ENCODE measurements at places on chromosomes 3 and 15.

DNA sequence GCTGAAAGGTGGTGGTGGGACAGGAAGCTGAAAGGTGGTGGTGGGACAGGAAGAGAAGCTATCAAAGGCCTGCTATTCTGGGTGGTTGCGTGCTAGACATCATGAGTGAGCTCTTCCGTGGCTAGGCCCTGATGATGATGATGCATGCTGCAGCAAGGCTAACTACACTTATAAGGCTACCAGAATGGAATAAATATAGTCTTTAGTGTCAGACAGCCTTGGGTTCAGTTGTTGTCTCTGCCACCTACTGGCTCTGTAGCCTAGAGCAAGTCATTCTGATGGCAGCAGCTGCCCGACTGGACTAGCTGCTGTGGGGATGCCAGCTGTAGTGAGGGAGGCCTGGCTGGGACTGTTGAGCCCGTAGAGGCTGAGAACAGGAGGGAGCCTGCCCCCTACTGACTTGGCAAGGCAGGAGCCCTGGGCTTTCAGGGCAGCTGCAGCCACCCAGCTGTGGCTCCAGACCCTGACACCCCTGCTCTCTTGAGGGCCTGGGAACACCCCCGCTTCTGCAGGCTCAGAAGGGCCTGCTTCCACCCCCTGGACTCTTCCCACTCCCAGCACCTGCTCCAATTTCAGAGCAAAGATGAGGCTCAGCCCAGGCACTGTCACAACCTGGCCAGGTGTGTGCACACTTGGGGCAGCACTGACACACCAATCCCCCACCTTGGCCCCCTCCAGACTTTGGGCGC, 21.4 kb upstream of the ZBED2 start:
- peak; percentile 49 for DNase-seq

GRCh38 chr3:14687360-14687759, 12.4 kb downstream of the C3orf20 start:
- DNase-seq = no peak

- peak; percentile 8 for DNase-seq
Observed at GRCh38 chr3:72604328-72604727, 243.9 kb downstream of the SHQ1 start.

GRCh38 chr3:61683549-61684236, 122.3 kb downstream of the PTPRG start:
- no peak for DNase-seq

DNA sequence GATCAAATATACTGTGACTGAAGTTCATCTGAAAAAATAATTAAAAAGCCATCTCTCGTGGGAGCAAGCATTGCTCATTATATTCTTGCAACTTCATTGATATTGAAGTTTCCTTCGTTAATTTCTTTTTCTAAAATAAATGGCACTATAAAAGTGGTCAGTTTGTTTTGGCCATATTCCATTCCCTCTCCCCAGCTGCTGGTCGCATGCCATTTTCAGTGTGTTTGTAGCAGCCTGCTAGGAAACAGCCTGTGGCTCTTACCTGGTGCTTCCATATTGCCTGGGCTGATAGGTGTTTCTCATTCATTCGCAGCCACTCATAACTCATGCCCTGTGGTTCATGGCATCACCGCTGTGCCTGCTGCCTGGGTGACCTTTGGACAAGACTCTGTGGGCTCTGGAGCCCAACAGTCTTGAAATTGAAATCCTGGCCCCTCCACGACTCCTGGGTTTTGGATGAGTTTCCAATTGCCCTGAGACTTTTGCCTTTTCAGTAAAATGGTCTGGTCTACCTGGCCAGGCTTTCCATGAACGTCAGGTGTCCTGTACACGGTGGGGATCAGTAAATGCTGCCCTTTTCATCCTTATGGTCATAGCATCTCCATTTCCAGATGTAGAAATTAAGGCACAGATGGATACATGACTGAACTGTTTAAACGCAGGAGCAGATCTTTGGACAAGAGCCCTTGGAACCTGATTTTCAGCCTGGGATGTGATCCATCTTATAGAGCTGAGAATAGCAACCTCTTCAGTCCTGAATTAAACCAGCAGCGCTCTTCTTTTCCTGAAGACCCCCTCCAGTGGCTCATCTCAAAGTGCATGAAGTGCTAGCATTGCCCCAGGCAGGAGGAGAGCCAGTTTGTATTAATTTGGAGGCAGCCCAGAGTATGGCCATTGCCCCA, 69.4 kb downstream of the SLCO3A1 start:
- no peak for DNase-seq

DNA sequence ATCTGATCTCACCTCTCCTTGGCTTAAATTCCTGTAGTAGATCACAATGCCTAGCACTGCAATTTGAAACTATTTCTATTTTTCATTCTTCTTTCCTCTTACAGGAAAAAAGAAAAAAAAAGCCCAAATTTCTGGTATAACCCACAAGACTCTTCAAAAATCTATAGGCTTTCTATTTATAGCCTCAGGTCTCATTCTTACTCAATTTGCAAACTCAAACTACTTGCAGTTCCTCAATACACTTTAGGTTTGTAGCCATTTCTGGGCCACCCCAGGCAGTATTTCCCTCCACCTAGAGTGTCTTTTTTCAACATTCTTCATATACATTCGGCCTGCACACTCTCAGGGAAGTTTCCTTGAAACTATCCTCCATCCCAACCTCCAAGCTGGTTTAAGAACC, 169.0 kb downstream of the TBC1D5 start:
- DNase-seq = no peak

DNA sequence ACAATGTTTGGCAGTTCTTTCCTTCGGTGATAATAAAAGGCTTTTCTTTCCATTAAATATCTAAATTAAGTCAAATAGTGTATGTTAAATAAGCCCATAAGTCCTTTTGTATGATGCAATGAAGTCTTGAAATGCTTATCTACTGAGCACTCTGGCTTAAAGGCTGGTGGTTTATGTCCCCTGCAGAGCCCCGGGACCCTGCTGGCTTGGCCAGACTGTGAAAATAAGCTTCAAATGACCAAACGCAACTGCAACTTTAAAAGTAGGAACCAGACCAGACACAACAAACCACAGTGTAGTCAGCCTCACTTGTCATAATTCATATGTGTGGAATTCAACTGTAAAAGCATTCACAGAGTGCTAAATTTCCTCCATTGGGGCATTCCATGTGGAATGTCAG, 72.5 kb downstream of the FOXP1 start:
- DNase-seq = peak; percentile 97

DNA sequence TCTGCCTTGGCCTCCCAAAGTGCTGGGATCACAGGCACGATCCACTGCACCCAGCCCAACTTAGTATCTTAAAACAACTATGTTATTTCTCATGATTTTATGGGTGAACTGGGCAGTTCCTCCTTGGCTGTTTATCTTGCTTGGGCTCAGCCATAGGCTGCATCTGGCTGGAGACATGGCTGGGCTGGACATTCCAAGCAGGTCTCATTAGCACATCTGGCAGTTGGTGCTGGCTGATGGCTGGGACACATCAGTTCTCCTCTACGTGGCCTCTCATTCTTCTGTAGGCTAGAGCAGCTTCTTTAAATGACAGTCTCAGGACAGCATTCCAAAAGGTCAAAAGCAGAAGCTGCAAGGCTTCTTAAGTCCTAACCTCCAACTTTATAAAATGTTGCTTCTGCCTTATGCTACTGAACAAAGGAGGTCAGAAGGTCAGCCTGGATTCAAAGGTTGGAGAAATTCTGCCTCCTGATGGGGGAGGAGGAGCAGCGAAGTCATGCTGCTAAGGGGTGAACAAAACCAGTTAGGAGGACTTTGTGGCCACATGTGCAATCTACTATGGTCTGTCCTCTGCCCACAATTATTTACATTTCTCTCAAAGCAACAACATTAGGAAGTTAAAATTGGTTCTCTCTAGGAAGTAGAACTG, 144.0 kb downstream of the AQP9 start:
- DNase-seq = peak; percentile 15

DNA sequence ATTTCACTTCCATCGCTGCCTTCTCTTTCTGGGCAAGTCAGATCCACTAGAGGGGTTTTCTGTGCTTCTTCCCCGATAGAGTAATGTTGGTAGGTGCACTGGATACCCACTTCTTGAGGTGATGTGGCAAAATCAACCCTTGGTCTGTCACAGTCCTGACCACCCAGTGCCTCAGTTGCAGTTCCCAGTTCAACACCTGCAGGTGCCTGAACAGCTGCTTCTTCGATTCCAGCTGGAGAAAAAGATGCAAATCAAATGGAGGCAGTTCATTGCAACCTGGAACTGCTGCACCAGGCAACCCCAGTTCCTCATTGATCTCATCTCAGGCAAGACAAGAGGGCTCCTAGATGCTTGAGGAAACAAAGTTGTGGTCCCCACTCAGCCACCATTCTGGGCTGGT, 186.6 kb downstream of the UBE2E2 start:
- DNase-seq = no peak

DNA sequence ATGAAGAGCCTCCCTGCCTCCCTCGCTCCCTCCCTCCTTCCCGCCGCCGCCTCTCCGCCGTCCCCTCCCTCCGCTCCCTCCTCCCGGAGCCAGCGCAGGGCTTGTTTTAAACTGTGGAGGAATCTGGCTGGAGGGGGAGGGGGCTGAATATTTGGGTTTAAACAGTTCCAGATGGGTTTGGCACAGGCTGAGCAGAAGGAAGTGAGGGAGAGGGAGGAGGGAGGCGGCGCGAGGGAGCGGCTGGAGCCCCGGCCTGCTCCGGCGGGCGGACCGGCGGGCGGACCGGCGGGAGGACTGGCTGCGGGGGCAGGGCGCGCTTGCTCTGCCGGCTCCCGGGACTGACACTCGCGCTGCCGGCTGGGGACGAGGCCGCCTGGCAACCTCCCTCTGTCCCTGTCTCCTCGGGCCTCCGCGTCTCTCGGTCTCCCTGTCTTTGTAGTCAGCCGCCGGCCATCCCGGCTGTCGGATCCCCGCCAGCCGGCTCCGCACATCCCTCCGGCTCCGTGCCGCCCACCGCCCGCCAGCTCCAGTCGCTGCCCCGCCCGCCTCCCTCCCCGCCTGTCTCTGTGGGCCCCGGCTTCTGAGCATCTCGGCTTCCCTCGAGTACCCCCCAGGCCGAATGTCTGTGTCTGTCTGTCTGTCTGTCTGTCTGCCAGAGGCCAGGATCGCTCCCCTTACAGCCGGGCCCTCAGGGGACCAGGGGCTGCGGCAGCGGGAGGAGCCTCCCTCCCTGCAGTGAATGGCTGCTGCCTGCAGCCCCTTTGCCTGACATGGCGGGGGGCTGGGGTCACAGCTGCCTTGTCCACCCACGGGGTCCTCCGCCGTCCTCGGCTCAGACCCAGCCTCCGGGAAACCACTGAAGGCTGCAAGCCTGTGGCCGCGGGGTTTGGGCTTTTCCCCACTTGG, 7.6 kb downstream of the EPHB3 start:
- peak; percentile 99 for DNase-seq

DNA sequence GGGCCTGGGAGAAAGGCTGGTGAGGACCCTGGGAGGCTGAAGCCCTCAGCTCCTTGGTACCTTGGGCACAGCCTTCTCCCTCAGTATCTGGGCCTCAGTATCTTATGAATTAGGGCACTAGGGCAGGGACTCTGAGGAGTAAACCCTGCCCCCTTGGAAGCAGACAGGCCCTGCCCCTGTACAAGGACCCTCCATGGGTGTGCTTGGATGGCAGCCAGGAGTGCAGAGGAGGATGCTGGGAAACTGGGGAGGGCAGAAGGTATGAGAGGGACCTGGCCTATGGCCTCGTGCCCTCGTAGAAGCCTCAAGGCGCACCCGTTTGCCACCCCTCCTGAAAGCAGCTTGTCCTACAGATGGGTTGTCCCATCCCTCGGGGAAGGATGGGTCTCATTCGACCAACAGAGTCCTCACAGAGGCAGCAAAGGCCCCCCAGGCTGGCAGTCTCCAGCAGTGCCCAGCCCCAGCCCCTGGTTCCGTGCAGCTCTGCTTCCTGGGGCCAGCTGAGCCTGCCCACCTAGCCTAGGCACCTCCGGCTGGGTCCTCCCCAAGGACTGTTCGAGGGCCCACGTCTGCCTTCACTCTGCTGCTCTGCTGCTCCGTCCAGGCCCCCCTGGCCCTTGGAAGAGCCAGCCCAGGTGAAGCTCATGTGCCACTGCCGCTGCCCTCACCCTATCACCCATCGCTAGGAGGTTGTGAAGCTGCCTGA, 15.3 kb upstream of the SEMA3F start:
- DNase-seq = no peak

- no peak for DNase-seq
Observed at GRCh38 chr3:60090548-60090947, 1040.7 kb upstream of the CFAP20DC start.

DNA sequence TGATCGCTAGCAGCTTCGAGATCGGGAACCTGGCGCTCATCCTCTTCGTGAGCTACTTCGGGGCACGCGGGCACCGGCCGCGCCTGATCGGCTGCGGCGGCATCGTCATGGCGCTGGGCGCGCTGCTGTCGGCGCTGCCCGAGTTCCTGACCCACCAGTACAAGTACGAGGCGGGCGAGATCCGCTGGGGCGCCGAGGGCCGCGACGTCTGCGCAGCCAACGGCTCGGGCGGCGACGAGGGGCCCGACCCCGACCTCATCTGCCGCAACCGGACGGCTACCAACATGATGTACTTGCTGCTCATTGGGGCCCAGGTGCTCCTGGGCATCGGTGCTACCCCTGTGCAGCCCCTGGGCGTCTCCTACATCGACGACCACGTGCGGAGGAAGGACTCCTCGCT, 62.5 kb downstream of the SLCO3A1 start:
- DNase-seq = no peak

- DNase-seq = peak; percentile 41
Observed at GRCh38 chr3:101081999-101082398, 88.8 kb upstream of the ABI3BP start.

DNA sequence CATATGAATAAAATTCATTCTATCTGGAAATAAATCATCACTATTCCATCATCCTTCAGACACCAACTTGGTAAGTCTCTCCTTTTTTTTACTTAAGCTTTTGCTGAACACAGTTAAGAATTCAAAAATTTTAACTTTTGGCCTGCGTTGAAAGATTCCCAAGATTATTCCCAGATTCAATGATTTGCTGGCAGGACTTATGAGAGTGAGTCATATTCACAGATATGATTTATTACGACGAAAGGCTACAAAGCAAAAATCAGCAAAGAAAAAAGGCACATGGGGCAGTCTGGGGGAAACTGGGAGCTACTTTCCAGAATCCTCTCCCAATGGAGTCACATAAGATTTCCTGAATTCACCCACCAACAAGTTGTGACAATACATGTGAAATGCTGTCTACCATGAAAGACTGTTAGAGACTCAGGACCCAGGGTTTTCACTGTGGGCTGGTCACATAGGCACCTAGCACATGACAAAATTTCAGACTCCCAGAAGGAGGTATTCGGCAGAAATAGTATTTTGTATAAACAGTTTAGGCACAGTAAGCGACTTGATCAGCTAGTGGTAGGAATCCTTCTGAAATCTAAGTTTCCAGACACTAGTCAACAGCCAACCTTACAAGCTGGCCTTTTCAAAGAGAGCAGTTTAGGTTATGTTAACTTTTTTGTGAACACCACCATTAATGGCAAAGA, 82.1 kb downstream of the DLG1 start:
- DNase-seq = peak; percentile 81

All from EH (cell line).